ENCODE measurements at places on chromosomes 3 and 15.

- no peak for DNase-seq
Measured at GRCh38 chr3:196697270-196697669, 14.8 kb downstream of the CEP19 start.

DNA sequence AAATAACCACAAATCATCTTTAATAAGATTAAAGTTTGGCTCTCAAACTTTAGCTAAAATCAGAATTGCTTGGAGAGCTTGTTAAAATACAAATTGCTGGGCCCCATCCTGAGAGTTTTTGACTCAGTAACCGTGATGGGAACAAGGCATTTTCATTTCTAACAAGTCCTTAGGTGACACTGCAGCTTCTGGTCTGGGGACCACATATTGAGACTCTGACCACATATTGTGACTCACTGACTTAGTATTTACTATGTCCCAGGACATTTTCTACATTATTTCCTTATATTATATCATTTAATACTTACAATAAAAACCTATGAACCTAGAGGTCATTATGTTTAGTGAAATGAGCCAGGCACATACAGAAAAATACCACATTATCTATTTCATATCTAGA lies 164.5 kb downstream of the ZMAT3 start:
- DNase-seq, result no peak

- DNase-seq, result no peak
Measured at GRCh38 chr3:195139876-195140240, 131.1 kb downstream of the XXYLT1 start.

GRCh38 chr15:74833376-74834107 lies 7.1 kb downstream of the CPLX3 start:
- DNase-seq, result no peak

GRCh38 chr3:68148447-68148846 lies 494.0 kb upstream of the SUCLG2 start:
- no peak for DNase-seq

DNA sequence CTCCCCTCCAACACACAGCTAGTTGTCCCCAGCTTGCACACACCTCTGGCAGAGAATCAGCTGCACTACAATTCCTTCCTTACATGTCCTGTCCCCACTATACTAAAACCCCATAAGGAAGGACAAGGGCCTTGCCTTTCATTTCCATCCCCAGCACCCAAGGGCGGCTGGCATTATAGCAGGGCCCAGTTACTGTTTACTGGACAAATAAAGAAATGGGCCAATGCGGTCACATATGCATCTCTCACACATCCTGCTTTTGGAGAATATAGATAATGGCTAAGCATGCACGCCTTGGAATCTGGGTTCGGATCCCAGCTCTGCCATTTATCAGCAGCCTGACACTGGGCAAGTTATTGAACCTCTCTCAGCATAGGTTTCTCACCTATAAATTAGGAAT lies 99.1 kb downstream of the DAPK2 start:
- no peak for DNase-seq

DNA sequence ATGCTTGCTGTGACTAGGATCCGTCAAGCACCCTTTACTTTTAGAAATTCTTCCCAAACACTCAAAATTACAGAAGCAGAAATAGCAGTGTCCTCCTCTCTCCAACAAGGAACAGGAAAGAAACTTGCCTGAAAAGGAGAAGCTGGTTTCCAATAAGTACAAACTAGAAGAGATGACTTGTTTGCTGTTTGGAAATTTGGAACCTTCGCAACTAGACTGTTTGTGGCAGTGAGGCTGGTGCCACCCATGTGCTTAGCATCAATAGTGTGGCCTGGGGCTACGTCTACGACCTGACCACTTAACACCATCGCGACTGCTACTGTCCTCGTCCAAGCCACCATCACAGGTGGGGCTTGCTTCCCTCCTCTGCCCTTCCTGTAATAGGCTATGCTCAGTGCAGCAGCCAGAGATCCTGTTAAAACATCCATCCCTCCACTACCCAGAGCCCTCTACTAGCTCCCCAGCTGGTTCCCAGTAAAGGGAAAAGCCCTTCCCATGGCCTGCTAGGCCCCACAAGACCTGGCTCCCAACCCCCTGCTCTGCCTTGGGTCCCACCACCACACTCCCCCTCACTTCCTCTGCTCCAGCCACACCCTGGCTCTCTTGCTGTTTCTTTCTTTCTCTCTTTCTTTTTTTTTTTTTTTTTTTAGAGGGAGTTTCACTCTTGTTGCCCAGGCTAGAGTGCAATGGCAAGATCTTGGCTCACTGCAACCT lies 52.6 kb upstream of the CCR2 start:
- no peak for DNase-seq

DNA sequence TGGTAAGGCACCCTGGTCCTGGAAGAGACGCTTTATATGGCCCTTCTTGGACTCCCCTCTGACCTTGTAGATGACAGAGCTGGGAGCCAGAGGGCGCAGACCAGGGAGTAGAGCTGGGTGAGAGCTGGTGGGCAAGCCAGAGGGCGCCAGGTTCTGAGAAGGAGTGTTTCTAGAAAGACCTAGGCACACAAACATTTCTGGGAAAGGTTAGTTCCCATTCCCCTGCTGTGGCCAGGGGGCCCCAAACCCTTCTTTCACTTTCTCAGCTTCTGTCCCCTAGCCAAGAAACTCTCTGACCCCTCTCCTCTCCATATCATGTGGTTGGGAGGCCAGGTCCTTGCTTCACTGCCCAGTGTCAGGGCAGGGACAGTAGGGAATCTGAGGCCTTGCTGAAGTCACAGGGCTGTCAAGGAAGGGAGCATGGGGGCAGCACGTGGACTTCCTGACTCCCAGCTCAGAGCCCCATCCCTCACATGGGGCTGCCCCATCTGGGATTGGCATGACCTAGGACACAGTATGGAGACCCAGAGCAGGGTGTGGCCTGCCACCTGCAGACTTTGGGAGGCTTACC lies 3.6 kb downstream of the HEMK1 start:
- no peak for DNase-seq

DNA sequence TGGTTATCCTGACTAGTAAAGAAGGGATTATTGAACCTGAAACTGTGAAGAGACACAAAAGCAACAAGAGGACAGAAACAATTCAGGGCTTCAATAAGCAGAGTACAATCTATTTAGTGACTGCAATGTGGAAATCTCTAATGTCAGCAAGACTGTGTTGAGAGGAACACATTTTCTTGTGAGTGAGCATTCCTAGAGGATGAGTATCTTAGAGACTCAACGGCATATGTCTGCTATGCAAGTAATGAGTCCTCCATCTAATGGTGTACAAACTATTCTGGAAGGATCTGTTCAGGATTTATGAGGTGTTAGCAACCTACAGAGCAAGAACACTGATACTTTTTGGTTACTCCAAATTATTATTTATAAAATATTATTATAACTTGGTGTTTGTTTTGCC lies 226.5 kb upstream of the NDN start:
- no peak for DNase-seq

GRCh38 chr3:37814547-37814946 lies 47.1 kb upstream of the CTDSPL start:
- DNase-seq, result no peak

- DNase-seq, result no peak
Measured at GRCh38 chr15:28912422-28912821, 26.6 kb downstream of the APBA2 start.

DNA sequence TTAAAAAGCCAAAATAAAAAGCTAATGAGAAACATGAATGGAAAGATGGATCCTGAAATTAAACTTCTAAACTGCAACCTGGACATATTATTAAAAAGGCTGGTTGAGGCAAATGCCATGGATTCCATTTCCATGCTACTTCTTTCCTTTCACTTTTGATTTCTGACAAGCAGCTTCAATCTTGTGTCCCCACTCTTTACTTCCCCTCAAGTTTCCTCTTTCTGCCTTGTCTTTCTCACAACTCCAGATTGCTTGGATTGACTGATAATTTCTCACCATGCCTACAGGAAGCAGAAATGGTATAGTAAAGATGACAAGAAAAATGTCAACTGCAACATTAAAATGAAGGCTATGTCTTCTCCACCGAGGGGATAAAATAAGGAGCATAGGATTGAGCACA lies 1136.7 kb downstream of the TUSC7 start:
- DNase-seq, result no peak

DNA sequence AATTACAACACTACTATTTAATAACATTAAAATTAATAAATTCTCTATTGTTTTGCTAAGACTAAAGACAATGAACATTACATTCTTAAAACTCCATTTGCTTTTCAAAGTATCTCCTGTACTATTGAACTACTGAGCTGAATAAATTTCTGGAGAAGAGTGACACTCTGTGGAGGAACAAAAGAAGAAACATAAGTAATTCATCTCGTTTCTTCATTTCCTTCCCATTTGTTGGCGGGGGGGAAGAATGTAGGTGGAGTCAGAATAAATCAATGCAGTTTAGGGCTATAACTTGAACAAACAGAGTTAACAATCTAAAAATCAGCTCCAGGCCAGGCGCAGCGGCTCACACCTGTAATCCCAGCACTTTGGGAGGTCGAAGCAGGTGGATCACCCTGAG lies 32.7 kb downstream of the EFHB start:
- DNase-seq, result no peak

- no peak for DNase-seq
Measured at GRCh38 chr3:184771301-184772127, 40.5 kb upstream of the VPS8 start.

DNA sequence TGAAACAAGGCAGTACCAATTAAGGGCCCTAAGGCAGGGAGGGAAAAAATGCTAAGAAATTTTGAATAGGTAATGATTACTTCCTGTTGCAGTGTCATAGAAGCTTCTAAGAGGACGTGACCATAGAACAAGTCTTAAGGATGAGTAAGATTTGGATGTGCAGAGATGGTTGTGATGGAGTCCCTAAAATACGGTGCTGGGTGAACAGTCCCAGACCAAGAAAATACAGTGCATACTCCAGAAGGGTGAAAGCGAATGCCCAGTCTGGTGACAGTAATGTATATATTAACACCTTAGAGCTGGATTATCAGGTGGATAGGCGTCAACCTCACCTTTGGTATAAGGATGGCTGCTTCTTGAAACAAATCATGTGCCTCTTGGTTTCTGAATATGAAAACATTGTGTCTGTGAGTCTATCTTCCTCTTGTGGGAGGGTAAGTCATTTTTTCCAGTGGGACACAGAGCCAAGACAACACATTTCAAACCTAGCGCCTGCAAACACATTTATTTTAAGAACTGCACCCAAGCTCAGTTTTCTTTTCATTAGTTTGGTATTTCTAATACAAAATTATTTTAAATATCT lies 101.2 kb upstream of the TP63 start:
- no peak for DNase-seq

GRCh38 chr15:25859838-25860645 lies 3.1 kb downstream of the ATP10A start:
- DNase-seq, result no peak

DNA sequence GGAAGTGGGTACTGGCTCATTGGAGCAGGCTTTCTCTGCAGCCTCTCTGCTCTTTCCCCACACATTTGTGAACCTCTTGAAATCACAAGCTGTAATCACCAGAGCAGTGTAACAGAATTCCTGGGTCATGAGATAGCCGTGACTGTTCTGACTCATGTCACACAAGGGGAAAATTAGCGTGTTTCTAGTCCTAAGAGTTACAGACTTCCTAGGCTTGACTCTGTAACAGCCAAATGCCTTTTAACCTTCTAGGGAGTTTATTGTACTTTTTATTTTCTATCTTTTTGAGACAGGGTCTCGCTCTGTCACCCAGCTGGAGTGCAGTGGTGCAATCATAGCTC lies 54.7 kb upstream of the TRAK1 start:
- no peak for DNase-seq

All from esophagus muscularis mucosa (tissue), 4 donors.